Right atrium auricular region (tissue), 2 donors: ENCODE measurements at places on chromosomes 6 and 20. TPM values are rescaled to one million over a fixed set of nuclear protein-coding genes. Genes with fewer than 3 reads are reported as not detected.

The SYNJ2 gene
- 20.0 TPM for total RNA-seq

GRCh38 chr20:25470045-25470444, 62.6 kb downstream of the GINS1 start:
- DNase-seq, result no peak

DNA sequence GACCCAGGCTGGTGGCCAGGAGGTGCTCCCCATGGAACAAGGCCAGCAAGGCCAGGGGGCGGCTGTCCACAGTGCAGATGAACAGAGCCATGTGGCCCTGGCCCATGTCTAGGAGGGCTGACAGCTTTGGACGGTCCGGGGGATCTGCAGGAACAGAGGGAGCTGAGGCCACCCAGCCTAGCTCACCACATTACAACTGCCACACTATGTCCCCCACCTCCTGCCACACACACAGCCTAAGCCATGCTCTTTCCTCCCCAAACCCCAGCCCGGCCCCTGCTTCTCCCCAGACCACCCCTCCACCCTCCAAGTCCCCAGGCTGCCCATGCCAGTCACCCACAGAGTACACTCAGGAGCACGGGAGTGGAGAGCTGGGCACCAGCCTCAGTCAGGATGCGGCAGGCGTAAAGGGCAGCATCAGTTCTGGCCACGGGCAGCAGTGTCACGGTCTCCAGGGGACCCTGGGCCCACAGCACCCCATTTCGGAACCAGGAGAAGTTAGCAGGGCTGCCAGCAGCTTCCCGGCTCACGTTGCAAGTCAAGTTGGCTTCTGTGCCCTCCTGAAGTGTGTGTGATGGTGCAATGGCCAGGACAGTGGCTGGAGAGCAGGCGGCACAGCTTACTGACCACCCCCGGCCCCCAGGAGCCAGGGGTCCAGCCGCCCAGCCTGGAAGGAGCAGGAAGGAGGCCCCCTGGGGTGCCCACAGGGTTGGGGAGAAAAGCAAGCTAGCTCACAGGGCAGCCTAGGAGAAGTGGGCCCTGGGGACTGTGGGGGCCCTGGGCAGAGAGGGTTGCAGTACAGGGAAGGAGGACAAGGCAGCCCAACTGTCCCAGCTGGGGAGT, 15.2 kb upstream of the ADAM33 start:
- no peak for DNase-seq

DNA sequence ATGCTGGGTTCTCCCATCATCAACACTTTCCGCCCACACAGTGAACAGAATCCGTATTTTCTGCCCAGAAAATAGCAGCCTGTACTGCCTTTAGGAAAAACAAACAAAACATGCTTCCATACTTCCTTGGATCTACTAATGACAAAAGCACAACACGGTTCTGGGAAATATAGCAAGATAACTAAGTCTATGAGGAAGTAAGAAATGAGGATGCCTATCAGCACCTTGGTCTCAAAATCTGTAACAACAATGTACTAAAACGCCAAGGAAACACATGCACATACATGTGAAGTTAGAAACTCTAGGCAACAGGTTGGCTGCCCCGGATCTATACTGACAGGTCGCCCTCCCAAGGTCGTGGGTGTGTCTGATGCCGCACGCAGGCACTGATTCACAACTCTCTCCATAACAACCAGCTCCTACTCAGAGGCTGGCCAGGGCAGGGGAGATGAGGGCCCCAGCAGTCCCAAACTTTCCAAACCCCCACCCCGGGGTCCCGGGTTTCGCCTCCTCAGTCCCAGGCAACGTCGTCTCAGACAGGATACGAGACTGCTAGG, 710 bp downstream of the BTBD9 start:
- peak; percentile 63 for DNase-seq

DNA sequence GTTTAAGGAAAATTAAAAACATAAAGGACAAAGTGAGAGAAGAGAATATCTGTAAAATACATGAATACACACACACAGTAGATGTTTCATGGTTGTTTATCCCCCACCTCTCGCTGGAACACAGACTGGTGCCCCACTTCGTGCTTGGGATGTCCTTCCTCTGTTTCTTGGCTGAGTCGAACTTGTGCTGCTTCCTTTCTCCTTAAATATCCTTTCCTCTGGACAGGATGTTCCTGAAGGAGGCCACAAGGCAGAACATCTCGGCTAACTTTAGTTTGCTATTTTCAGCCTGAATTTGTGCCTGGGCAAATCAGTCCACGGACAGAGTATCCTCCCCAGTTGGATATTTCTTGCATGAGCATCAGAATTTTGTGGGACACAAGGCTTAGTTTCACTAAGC, 54.7 kb upstream of the ZMYND8 start:
- no peak for DNase-seq

GRCh38 chr6:25136854-25137253, 142.3 kb upstream of the CARMIL1 start:
- DNase-seq, result no peak
